NCI-H1092 treated with DMSO at 0.1 percent for 48 hours (cell line): ENCODE measurements at places on chromosomes 3 and 15.
A peak's percentile ranks its signal among the peaks of the same experiment; 100 is the strongest.

DNA sequence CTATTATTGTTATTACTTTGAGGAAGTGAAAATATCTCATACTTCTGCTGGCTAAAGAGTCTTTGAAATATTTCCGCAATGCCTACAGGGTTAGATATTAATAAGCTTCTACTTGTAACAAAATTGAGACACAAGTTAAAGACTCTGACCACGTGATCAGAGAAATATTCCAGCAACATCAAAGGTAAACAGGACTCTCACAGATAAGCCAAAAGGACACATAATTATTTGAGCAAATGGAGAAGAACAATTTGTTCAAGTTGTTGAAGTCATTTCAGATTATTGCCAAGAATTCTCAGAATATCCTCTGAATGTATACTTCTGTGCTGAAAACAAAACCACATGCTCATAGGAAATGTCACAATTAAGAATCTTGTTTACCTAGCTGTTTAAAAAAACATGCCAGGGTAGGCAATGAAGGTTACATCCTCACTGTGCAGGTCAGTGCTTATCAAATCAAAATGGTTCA is 225.8 kb upstream of the ALCAM start:
- DNase-seq = no peak

GRCh38 chr3:57060089-57060821 is at the start of gene SPATA12:
TSS of gene SPATA12 (plus strand) at chr3:57060664. CDS start at chr3:57073695, 13,031 bp downstream.
- no peak for DNase-seq

DNA sequence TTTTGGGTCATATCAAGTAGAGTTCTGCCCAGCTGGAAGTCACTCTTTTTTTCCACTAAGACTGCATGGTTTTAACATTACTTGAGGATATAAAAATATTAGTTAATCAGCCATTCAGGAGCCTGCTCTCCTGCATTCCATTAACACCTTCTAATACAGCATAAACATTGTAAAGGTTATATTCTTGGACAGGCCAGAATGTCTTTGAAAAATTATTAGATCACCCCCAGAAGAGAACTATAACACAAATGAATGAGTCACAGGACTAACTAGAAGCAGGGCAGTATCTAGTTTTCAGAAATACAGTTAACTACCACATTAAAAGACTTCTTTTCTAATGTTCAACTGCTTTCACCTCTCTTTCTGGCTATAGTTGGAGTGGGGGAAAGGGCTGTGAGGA is 80.9 kb downstream of the THBS1 start:
- no peak for DNase-seq

- DNase-seq = no peak
Observed at GRCh38 chr3:177263615-177264368, 66.5 kb upstream of the TBL1XR1 start.

GRCh38 chr15:32922541-32922940 is 204.7 kb downstream of the GREM1 start:
- DNase-seq = no peak

DNA sequence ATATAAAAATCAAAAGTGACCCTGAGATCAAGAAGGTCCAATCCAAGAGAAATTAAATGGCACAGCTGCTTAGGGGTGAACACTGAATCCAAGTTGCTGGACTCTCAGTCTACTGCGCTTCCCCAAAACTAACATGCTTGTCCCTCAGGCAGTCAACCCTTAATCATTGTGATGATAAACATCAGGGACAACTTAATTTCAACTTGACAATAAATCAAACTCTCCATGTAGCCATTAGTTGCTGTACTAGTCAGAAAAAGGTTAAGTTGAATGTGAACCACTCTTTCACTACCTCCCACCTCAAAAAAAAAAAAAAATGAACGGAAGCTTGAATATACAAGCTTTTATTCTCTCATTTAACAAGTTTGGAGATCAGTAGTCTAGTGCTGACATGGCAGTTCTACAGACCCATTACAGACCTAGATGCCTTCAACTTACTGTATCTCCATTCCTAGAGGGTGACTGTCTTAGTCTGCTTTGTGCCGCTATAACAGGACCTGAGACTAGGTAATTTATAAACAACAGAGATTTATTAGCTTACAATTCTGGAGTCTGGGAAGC is 185.7 kb downstream of the FHIT start:
- no peak for DNase-seq

DNA sequence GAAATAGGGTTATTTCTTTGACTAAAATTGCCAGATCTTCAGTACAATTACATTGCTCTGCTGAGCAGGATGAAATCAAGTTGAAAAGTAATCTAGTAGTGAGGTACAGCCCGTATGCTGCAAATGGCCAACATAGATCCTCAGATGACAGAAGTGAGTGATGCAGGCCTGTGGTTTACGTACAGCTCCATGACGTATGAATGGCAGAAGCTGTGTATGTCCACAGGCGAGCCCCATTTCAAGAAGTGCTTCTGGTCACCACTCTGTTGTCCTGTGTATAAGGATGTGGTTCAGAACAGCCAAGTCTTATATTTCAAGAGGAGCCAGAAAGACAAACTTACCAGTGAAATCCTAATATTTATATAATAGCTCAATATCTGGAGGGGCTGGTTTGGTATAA is 9.2 kb downstream of the CD86 start:
- no peak for DNase-seq

DNA sequence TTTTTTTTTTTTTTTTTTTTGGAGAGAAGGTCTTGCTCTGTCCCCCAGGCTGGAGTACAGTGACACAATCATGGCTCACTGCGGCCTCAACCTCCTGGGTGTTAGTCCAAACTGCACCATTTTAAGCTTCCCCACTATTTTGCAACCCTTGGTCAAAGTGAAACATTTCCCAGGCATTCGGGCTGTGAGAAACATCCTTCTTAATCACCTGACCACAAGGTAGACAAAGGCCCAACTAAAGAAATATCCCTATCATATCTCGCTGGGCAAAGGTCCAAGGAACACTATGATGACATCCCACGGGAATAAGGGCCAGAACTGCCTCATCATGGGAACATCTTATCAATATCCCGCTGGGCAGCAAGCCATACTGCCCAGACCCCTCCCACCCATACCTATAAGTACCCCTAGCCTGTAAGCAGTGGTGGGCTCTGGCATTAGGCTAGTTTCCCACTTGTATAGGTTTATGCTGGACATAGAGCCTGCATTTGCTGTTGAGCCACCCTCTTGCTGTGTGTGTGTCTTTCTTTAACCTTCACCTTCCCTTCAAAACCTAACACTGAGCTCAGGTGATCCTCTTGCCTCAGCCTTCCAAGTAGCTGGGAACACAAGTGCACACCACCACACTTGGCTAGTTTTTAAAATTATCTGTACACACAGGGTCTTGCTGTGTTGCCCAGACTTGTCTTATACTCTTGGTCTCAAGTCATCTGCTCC is 95.2 kb downstream of the SEMA5B start:
- no peak for DNase-seq

GRCh38 chr15:69164807-69165636 is 4.6 kb downstream of the GLCE start:
- DNase-seq = no peak

- no peak for DNase-seq
Observed at GRCh38 chr3:78605178-78605577, 1162.6 kb downstream of the ROBO1 start.

DNA sequence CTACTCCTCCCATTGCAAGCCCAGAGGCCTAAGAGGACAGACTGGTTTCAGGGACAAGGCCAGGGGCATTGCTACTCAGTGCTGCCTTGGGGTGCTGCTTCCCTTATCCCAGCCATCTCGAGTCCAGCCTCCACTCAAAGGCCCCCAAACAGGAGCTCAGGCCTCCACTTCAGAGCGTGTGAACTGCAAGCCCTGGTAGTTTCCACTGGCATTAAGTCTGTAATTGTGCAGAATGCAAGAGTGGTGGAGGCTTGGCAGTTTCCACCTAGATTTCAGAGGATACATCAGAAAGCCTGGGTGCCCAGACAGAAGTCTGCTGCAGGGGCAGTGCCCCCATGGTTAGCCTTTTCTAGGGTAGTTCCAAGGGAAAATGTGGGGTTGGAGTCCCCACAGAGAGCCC is 192.8 kb upstream of the ST8SIA2 start:
- no peak for DNase-seq

DNA sequence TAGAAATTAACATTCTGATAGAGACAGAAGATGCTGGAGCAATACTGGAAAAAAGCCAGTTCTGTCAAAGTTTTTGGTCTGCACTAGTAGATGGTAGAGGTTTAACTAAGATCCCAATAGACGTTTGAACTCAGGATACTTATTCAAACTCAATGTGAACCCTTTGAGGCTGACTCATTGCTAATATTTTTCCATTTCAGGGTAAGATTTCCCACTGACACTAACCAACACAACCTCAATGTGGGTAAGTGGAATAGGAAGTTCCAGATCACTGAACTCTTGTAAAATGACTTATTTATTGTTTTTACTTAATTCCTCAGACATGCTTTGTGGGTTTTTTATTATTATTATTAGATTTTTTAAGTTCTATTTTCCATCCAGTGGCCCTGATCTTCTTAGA is 1024.8 kb downstream of the EPHA3 start:
- no peak for DNase-seq

- peak; percentile 0 for DNase-seq
Observed at GRCh38 chr3:70120357-70120966, 120.9 kb downstream of the SAMMSON start.

DNA sequence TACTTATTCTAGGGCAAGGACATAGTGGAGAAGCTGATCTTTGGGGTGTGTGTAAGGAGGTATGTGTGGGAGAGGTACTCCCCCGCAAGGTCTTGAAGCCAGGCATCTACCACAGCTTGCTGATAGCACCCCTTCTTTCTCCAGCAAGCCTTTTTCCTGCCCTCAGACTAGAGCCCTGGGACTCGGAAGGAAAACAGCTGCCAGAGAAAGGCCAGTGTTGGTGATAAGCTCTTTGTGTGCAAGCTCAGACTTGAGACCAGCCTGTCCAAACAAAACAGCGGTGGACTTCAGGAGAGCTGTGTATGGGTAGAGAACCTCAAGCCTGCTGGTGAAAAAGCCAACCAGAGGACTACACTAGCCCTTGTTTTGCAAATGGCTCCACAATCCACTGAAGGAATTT is 1028.6 kb downstream of the MCTP2 start:
- DNase-seq = no peak
